AG10803 (cell line): ENCODE measurements at places on chromosomes 2 and 18.

- peak; percentile 74 for DNase-seq
These were observed 21.8 kb downstream of the NDUFB3 start for GRCh38 chr2:201093573-201093972.

GRCh38 chr2:68391099-68391498, 26.0 kb downstream of the PLEK start:
- no peak for DNase-seq

DNA sequence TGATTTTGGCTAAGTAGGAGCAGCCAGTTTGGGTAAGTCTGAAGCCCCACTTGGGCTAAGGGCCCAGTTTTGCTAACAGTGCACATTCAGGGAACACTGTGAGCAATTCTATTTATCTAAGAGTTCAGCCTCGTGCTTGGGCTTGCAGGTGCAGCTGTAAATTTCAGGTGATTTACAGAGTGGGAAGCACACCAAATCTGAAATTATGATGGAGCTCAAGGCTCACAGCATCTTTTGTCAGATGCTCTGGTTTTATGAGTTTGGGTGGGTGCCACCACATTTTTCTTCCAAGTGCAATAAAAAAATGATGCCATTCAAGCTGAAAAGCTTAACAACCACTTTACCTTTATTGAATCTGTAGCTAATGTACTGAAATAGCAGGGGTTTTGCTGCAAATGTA, 671.2 kb downstream of the LRRTM4 start:
- no peak for DNase-seq

DNA sequence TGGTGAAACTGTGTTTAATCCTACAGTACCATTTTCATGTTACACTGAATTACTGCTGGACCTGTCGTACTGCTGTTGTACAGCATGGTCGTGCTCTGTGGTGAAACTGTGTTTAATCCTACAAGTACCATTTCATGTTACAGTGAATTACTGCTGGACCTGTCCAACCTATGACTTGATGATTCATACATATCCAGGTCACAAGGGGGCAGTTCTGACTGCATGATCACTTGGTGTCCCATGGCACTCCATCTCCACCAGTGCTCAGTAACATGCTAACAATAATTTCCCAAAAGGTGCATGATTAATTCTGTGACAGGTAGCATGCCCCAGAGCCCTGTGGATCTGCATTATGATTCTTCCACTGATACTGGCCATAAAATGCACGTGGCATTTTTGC, 101.6 kb downstream of the ADCYAP1 start:
- no peak for DNase-seq

DNA sequence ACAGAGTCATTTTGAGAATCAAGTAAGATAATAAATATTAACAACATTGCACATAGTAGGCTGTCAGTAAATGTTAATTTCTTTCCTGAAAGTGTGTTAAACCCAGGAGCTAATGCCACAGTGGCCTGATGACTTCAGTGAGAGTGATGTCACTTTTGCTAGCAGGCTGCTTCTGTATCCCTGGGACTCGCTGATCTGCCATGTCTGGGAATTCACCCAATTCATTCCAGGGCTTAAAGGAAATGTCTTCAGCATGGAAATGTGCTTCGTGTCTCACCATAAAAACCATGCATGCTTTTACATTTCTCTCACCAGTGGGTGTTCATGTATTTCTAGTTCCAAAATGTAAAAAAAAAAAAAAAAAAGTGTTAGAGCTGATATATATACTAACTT, 56.8 kb upstream of the MAPRE3 start:
- peak; percentile 52 for DNase-seq

DNA sequence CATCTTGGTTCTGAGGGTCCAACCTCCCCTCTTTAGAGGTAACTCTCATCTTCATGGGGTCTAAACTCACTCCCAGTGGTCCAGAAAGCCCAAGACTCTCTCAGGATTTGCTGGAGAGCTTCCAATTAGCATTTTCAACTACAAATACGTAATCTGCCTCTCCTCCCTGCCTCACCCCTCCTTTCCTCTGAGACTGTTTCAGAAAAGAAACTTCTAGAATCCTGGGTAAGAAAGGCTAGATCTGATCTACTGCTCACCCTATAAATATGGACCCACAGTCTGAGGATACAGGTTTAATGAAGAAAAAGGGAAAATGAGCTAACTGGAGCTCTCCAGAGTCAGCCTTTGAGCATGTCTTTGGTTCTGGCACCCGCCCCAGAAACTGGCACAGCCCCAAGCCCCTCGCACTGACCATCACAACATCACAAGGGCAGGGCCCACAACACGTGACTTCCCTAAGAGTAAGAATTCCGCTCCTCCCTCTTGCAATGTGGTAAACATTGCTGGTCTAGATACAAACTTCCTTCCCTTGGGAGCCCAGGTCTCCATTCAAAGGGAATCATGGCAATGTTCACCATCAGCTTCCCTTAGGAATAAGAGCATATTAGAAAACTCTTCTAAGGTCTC, 21.7 kb upstream of the IHH start:
- no peak for DNase-seq

DNA sequence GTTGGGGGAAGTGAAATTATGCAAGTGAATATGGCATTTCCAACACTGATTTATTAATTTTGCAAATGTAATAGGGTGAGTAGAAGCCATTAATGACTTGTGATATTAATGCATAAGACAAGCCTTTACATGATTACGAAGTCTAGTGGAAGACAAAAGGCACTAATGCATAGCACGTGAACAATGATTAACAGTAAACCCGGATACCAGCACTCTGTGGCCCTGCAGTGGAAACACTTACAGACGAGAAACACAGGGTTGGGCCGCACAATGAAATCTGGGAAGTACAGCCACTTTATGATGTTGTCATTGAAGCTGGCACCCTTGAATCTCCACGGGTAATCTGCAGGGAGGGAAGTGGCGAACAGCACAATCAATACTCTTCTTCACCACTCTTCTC, 233.4 kb downstream of the NAPG start:
- no peak for DNase-seq

- DNase-seq: no peak
These were observed 324.1 kb upstream of the KCNJ3 start for GRCh38 chr2:154374416-154374815.

DNA sequence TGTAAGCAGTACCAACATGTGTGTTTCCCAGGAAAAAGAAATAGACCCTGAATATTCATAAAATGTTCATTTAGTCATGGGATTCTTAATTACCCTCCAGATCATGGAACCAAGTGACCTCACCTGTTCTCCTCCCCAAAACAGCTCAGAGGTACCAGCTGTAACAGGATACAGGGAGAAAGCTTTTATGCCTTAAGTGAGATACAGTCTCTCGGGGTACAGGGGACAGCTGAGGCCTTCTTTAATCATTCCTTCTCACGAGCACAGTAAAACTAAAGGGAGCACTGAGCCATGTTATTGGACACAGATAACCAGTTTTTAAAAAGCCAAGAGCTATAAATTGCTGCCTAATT, 16.6 kb downstream of the EPHA4 start:
- no peak for DNase-seq

- no peak for DNase-seq
These were observed 46.4 kb upstream of the MTCL1 start for GRCh38 chr18:8658858-8659485.

- peak; percentile 79 for DNase-seq
These were observed 140.0 kb upstream of the CYP1B1 start for GRCh38 chr2:38215993-38216392.

DNA sequence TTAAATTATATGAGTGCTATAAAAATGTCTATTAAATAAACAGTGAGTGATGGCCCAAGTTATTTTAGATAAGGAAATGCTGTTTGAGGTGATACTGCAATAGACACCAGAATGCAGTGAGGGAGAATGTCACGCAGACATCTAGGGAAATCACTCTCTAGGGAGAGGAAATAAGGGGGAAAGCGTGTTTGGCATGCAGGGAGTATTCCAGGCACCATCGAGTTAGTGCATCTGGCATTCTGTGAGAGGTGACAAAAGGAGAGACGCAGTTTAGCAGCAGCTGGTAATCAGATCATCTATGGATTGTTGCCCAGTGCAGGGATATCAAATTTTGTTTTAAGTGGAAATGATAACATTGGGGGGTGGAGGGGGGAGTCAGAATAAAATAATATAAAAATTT, 175.4 kb upstream of the NETO1 start:
- no peak for DNase-seq

GRCh38 chr2:39494784-39495251, 57.7 kb upstream of the MAP4K3 start:
- DNase-seq: peak; percentile 99
